ENCODE measurements at places on chromosomes 7 and 10.

- no peak for DNase-seq
Measured at GRCh38 chr7:141072548-141073172, 1.2 kb upstream of the TMEM178B start.

GRCh38 chr7:516606-517456 lies 2.8 kb downstream of the PDGFA start:
- DNase-seq, result no peak

DNA sequence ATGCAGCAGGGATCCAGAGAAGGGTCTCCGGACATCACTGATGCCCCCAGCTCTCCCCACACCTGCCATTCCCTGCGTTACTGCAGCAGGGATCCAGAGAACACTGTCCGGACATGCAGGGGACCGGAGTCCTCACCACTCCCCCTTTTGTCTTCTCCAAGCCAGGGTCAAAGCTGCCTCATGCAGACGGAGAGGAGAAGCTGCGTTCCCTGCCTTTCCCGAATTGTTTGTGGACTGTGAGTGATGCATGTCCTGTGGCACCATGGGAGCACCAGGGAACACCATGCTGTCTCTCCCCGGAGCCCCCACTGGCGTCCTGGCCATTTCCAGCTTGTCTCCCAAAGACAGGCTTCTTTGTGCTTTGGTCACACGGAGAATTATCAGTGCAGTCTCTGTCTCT lies 599.7 kb downstream of the PTPRN2 start:
- no peak for DNase-seq

GRCh38 chr10:5047912-5048628 lies 44.4 kb upstream of the AKR1C2 start:
- DNase-seq, result no peak

- no peak for DNase-seq
Measured at GRCh38 chr7:727806-728460, 852 bp upstream of the PRKAR1B start.
